ENCODE measurements at places on chromosomes 2 and 18.

- no peak for DNase-seq
These were observed 1.1 kb downstream of the NAT8 start for GRCh38 chr2:73640946-73641766.

DNA sequence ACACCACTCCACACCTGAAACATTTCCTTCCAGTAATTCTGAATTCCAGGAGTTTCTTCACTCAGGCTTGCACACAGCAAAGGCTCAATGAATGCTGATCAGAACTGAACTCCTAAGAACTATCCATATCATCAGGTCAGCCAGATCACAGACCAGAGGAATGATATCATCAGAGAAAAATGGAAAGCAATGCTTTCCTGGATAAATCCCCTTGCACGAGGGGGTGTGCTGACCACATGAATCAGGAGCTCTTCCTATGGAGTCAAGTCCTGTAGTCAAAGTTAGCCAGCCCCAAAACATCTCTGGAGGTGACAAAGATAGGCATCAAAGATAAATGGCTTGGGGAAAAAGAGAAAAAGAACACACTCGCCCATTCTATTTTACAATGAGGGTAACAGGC, 83.8 kb upstream of the ACVR2A start:
- DNase-seq: no peak

GRCh38 chr2:190318931-190319554, 583 bp downstream of the HIBCH start:
- DNase-seq: no peak

- no peak for DNase-seq
These were observed 80.0 kb downstream of the TWIST2 start for GRCh38 chr2:238927746-238928519.

DNA sequence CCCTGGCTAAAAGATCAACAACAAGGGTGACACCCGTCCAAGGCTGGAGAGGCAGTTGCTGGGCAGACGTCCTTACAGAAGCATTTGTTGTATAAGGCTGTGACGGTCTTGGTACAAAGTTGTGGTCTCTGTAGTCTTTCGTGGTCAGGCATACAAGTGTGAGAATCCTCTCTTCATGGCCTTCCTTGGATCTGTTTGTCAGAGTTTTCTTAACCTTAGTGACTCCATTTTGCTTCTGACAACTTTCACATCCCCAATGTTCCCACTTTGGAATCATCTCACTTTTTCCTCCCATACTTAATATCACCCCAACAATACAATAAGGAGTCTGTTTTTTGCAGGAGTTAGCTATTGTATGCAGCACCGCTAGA, 72.7 kb upstream of the ZCCHC2 start:
- no peak for DNase-seq

DNA sequence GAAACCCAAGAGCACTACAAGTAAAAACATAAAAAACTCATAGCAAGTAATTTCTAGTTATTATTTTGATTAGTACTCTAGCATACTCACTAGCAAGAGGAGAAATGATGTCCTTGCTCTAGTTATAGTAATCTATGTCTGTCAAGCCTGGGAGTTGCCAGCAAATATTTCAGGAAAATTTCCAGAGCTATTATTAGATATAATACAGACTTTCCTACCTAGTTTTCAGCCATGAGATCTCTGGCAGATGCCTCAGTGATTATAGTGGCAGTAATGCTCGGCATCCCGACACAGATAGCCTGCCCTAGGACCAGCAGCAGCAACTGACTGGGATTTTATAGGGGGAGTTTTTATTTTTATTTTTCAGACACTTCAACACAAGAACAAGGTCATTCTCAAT, 224.4 kb downstream of the ZNF385B start:
- no peak for DNase-seq

- DNase-seq: no peak
These were observed 6.3 kb downstream of the PDCD1 start for GRCh38 chr2:241852116-241852980.

DNA sequence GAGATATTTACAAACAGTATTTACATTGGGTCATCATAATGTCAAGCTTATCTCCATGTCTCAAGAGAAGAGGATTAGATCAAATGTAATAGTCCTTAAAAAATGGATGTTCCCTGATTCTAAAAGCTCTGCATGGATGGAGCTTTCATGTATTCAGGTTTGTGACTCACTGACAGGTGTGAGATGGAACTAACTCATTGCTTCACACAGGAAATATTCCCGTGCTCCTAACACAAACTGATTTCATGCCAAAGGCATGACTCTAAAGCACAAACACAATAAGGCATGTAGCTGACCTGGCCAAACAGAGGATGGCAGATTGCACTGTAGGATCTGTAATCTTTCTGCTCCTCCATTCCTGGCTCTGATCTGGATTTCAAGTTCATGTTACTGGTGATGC, 110.0 kb downstream of the ALK start:
- DNase-seq: no peak

DNA sequence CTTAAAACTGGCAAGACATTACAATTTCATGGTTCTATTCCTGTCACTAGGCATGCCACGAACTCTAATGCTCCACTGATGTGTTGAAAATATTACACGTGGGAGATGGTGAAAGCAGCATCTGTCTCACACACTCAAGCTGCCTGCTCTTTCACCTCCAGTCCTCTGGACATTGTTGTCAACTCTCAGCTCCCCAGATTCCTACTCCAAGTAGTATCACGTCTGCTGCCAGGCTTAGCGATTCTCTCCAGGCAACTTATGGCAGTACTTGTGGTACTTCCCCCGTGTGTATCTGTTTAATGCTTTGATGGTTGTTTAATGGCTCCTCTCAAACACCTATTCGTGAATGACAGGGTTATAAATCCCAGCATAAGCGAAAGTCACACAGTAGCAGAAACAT, 103.8 kb downstream of the TMEFF2 start:
- DNase-seq: no peak

- no peak for DNase-seq
These were observed 427.9 kb downstream of the GALR1 start for GRCh38 chr18:77677536-77677935.

- no peak for DNase-seq
These were observed 16.1 kb downstream of the TMEM247 start for GRCh38 chr2:46495231-46496030.

DNA sequence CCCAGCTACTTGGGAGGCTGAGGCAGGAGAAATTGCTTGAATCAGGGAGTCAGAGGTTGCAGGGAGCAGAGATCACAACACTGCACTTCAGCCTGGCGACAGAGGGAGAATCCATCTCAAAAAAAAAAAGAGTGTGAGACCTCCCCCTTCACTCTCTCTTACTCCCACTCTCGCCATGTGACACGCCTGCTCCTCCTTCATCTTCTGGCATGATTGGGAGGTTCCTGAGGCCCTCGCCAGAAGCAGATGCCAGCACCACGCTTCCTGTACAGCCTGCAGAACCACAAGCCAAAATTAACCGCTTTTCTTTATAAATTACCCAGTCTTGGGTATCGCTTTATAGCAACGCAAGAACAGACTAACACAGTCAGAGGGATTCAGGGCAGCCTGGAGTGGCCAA, 66.3 kb upstream of the CREB1 start:
- DNase-seq: no peak

GRCh38 chr2:43133708-43134570, 92.5 kb downstream of the ZFP36L2 start:
- no peak for DNase-seq

DNA sequence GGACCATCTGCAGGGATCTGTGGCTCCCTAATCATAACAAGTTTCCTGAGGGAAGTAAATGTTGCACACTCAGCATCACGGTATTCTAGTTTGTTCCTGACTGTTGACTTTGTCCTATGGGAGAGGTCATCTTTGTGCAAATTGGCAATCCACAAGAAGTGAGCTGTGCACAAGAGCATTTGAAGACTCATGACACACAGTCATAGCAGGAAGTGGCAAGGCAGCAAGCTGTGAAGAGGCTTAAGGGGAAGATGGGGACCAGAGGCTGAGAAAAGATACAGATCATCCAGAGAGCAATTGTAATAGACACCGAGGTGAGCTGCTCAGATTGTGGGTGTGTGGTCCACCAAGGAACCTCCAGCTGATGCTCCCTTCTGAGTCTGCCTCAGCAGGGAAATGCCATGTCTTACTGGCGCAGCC, 2.7 kb downstream of the TNP1 start:
- no peak for DNase-seq

DNA sequence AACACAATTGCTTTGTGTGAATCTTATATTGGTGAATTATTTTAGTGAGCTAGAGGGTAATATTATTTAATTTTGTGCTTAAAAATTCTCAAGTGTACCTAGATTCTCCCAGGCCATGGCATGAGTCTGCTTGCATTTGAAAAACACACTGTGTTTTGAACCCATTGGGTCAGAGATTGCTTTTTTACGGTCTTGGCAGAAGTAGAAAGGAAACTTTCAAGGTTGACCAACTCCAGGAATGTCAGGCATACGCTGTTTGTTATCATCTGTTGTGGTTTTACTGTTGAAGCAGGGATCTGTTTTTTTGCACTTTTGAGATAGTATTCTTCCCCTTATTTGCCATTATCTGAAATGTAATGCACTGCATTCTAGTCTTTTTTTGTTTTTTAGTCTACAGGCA, 377.4 kb downstream of the RPRM start:
- no peak for DNase-seq

DNA sequence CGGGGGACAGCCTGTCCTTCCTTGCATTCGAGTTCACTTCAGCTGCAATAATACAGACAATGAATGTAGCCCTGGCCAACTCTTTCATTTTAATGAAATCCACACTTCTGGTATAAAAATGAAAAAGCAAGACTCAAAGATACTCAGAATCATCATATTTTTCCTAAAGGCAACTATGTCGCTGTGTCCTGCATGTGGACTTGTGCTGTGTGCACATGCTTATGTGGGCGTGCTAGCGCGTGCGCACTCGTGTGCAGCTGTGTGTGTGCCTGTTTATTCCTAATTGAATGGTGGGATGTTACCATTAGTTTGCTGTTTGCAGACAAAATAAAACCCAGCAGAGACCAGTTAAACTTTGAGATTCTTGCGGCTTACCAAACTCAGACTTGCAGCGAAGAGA, 49.6 kb downstream of the SMIM21 start:
- no peak for DNase-seq

DNA sequence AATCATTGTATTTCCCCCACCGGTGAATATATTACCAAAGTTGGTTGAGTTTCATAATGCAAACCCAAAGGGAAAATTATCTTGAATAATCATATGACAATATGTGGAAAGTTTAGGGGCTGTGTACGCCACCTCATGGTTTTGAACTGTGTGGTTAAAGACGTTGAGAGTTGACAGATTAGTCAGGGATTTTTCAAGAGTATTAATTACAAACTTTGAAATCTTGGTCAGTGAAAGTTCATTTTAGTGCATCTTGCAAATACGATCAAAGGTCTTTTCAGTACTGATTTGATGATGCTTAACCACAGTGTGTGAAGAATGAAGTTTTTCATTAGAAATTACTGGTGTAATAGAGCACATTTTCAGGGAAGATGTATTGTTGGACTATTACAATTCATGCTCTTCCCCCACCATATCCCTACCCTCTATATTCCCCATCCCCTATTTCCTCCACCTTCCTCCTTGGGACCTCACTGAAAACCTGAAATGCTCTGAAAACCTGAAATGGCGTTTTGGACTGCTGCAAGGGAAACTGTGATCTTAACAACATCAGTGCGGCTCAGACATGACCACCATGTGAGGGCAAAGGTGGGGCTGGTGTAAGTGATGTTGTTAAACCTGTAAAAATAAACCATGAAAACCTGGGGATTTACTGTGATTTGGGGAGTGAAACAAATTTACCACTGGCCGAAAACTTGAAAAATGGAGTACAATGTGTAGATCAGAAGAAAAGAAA, 4.5 kb upstream of the BCL2L11 start:
- no peak for DNase-seq

DNA sequence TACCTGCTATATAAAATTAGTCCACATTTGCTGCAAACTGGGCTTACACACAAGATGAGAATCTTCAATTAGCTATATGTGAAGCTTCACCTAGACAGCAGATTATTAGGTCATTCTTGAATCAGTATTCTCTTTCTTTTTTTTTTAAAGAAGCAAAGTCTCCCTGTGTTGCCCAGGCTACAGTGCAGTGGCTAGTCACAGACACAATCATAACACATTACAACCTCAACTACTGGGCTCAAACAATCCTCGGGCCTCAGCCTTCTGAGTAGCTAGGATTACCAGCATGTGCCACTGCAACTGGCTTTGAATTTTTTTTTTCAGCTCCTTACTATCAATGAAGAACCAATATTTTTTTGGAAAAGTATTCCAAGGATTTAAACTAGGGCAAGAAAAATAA, 30.5 kb downstream of the OLA1 start:
- no peak for DNase-seq

- no peak for DNase-seq
These were observed 20.8 kb upstream of the MGAT5 start for GRCh38 chr2:134232868-134233727.

DNA sequence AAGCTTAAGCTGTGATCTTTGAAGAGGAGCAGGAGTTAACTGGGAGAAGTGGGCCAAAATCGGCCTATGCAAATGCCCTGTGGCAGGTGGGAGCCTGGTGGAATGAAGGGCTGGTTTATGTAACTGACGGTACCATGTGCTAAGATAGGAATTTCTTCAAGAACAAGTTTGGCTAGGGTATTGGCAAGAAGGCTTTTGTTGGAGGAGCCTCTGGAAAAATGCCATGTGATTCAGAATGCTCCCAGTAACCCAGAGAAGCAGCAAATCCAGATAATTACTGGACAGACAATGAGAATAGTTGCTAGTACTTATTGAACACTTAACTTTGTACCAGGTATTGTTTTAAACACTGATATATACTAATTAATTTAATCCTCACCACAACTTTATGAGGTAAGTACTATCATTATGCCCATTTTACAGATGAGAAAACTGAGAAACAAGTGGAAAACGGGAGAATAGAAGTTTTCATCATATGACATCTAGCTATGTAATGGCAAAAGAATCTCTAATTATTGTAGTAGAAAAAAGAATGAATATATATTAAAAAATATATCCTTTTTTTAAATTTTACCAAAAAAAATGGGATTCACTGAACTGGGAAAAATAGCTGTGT, 9.1 kb upstream of the FAM124B start:
- DNase-seq: no peak

- DNase-seq: no peak
These were observed 155.6 kb downstream of the EML6 start for GRCh38 chr2:54879032-54879431.

- no peak for DNase-seq
These were observed 37.7 kb downstream of the BCL11A start for GRCh38 chr2:60515721-60516226.

DNA sequence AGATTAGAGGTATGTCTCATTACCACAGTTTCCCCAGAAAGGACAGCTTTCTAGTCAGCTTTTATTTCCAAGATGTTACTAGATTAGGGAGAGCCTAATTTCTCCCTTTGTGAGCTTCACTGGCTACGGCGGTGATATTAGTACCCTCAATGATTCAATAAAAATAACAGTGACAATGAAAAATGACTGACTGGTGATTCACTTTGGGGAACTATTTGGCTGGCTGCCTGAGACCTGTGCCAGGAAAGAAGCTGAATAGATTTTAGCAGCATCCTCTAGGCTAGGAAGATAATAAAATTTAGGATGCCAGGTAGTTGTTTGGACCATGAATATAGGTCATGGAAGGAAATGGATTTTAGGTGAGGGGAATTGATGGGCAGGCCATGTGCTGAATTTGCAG, 178.7 kb downstream of the FMNL2 start:
- DNase-seq: no peak

DNA sequence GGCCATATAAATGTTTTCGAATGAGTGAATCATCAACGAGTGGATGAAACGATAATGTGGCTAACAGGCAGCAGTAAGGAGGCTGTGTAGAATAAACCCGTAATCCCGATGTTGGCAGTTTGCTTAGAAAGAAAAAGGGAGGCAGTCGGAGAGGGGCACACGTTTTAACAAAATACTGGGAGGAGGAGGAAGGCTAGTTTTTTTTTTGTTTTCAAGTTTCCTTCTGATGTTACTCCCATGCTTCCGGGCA, 476 bp upstream of the MSH2 start:
- no peak for DNase-seq

Data from right kidney (tissue), 9 donors.